ENCODE measurements at places on chromosomes 3 and 15.

DNA sequence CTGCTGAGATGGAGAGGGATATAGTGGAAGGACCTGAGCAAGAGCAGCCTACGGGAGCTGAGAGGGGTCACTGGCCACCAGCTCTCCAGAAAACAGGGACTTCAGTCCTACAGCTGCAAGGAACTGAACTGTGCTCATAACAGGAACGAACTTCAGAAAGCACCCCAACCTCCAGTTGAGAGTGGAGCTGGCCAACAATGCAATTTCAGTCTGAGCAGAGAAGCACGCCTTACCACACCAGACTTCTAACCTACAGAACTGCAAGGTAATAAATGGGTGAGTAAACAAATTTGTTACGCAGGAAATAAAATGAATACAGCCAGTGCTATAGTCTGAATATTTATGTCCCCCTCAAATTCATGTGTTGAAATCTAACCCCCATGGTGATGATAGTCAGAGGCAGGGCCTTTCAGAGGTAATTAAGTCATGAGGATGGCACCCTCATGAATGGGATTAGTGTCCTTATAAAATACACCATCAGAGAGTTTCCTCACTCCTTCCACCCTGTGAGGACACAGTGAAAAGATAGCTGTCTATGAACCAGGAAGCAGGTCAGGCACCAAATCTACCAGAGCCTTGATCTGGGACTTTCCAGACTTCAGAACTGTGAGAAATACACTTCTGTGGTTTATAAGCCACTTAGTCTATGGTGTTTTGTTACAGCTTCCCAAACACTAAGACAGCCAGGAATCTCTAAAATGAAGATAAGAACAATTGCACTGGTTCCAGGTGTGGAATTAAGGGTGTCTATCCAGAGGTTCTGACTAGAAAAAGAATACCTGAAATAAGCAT lies 58.6 kb downstream of the SYNM start:
- no peak overlapping the region for H3K4me3 ChIP-seq
- no peak for DNase-seq
- H3K27me3 ChIP-seq, result no peaks in the 10 kb centered on the region
- H3K36me3 ChIP-seq, result peaks cover 45% of the 10 kb centered on the region
- no peak overlapping the region for H3K27ac ChIP-seq
- peaks cover 9% of the 10 kb centered on the region for H3K4me1 ChIP-seq

GRCh38 chr15:65945616-65946015 lies 76.3 kb downstream of the RAB11A start:
- no peaks in the 10 kb centered on the region for H3K27me3 ChIP-seq
- H3K27ac ChIP-seq, result no peak overlapping the region
- no peak for DNase-seq

- H3K4me1 ChIP-seq, result peaks cover 43% of the 10 kb centered on the region
- no peak overlapping the region for H3K4me3 ChIP-seq
- H3K36me3 ChIP-seq, result no peaks in the 10 kb centered on the region
- no peak for DNase-seq
- no peaks in the 10 kb centered on the region for H3K27me3 ChIP-seq
These were observed 70.0 kb upstream of the HEG1 start for GRCh38 chr3:125125821-125126245.

- DNase-seq, result no peak
- H3K36me3 ChIP-seq, result peaks cover 93% of the 10 kb centered on the region
- no peaks in the 10 kb centered on the region for H3K27me3 ChIP-seq
- peaks cover 6% of the 10 kb centered on the region for H3K4me1 ChIP-seq
- no peak overlapping the region for H3K27ac ChIP-seq
These were observed 22.3 kb downstream of the NKIRAS1 start for GRCh38 chr3:23894254-23895061.

GRCh38 chr15:44682211-44682610 lies 18.7 kb upstream of the SPG11 start:
- H3K4me1 ChIP-seq, result peaks cover 5% of the 10 kb centered on the region
- no peak overlapping the region for H3K4me3 ChIP-seq
- no peaks in the 10 kb centered on the region for H3K36me3 ChIP-seq
- H3K27me3 ChIP-seq, result peaks cover 19% of the 10 kb centered on the region

GRCh38 chr3:30188713-30189112 lies 417.7 kb upstream of the TGFBR2 start:
- H3K27me3 ChIP-seq, result no peaks in the 10 kb centered on the region
- H3K4me1 ChIP-seq, result peaks cover 2% of the 10 kb centered on the region
- H3K4me3 ChIP-seq, result no peak overlapping the region
- no peaks in the 10 kb centered on the region for H3K36me3 ChIP-seq
- H3K27ac ChIP-seq, result no peak overlapping the region
